ENCODE measurements at places on chromosomes 6 and 20. TPM values are rescaled to one million over a fixed set of nuclear protein-coding genes. Genes with fewer than 3 reads are reported as not detected.
A peak's percentile ranks its signal among the peaks of the same experiment; 100 is the strongest.

- peak; percentile 92 for DNase-seq
These were observed at the start of gene GPR6 for GRCh38 chr6:109978174-109979032. TSS of gene GPR6 (plus strand) at chr6:109978311. CDS start at chr6:109979113, 802 bp downstream.

CD24 gene
- 3.3 TPM for total RNA-seq

EBF4 gene
- total RNA-seq = under 0.01 TPM

FAM209B gene
- total RNA-seq = not detected

DNA sequence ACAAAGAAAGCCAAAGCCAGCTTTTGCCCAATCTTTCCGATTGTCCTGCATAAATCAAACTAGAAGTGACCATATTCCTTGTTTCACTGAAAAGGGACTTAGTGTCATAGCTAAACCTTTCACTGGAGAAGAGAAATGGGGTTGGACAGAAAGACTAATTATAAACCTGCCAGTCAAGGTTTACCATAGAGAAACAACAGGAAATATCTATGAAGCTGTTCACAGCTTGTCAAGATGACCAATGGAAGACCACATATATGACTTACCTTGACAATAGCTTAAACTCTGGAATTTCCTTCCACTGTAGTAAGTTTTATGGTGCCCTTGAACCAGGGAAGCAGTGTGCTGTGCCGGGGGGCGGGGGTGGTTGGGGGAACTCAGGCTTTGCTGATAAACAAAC, 107.7 kb upstream of the PHACTR1 start:
- DNase-seq = no peak

GRCh38 chr20:21104466-21104761, 1.7 kb downstream of the LINC00237 start:
- DNase-seq = no peak

DNA sequence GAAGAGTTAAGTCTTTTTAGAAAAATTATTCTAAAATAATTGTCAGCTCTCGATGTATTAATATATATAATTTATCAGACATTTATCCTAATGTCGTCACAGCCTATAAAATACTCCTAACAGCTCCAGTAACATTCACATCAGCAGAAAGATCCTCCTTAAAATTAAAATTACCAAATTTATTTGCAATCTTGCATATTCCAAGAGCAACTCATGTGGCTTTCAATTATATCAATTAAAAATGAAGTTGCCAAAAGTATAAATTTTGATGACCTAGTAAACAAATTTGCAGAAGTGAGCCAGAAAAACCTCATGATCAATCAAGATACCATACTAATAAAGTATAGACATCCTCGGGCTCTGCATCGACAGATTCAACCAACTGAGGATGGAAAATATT, 60.2 kb downstream of the IL20RA start:
- no peak for DNase-seq

DNA sequence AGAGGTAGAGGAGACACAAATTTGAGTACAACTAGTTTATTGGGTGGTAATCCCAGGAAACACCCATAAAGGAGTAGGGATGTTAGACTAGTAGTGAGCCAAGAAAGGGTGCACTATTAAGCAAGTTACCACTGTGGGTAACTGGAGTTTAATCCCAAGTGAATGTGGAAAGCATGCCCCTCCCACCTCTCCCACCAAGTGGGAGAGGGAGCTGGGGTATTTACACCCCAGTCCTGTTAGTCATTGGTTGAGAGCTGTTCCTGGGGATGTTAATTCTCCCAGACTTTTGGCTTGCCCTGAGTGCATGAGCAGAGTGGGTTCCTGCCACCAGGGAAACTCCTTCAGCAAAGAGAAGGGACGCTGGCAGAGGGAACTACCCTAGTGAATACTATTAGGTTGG, 49.2 kb upstream of the ZFP64 start:
- DNase-seq = no peak

LY6G6C gene
- not detected for total RNA-seq

PHF20 gene
- 39.1 TPM for total RNA-seq

DNA sequence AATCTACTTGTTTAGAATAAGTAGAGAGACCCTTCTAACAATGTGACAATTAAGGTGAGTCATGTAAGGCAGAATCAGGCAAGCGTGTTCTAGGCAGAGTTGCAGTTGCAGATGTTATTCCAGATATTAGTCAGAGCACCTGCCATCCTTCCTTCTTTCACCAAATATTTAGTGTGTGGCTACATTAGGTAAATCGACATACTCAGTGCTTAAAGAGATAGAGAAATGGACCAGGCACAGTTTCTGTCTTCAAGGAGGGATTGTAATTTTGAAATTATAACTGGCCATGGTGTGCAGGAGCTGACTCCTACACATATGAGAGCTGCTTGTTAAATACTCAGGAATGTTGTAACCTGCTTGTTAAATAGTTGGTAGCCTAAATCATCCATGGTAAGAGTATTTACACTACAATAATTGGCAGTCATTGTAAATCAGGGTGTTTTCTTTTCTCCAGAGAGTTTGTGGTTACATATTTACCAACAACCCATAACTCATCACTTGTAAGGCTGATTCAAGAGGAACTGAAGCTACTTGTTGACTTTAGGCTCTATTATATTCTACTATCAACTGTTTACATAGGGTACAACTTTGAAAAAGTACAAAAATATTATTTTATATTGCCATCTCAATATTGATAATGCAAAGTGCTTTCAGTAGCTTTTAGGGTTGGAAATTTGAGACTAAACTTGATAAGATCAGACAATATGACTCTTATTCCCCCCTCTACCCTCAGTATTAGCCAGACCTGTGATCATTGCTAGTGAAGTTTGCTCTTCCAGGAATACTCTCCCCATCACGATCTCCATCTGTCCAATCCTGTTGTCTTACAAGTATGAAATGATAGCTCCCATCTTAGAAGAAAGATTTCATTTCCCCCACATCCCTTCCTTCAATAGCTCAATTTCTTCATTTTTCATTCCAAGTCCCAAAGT, 607.1 kb downstream of the COL12A1 start:
- peak; percentile 41 for DNase-seq

MUC21 gene
- total RNA-seq = not detected

UNC5CL gene
- under 0.01 TPM for total RNA-seq

MPIG6B gene
- total RNA-seq = not detected

GRCh38 chr6:118451839-118452238, 96.3 kb upstream of the PLN start:
- DNase-seq = no peak

ZNF831 gene
- total RNA-seq = not detected

GRCh38 chr6:4313044-4313686, 177.8 kb upstream of the ECI2 start:
- peak; percentile 64 for DNase-seq

WFDC10B gene
- total RNA-seq = not detected

- DNase-seq = no peak
These were observed 3.0 kb downstream of the DDO start for GRCh38 chr6:110412360-110412759.

DNA sequence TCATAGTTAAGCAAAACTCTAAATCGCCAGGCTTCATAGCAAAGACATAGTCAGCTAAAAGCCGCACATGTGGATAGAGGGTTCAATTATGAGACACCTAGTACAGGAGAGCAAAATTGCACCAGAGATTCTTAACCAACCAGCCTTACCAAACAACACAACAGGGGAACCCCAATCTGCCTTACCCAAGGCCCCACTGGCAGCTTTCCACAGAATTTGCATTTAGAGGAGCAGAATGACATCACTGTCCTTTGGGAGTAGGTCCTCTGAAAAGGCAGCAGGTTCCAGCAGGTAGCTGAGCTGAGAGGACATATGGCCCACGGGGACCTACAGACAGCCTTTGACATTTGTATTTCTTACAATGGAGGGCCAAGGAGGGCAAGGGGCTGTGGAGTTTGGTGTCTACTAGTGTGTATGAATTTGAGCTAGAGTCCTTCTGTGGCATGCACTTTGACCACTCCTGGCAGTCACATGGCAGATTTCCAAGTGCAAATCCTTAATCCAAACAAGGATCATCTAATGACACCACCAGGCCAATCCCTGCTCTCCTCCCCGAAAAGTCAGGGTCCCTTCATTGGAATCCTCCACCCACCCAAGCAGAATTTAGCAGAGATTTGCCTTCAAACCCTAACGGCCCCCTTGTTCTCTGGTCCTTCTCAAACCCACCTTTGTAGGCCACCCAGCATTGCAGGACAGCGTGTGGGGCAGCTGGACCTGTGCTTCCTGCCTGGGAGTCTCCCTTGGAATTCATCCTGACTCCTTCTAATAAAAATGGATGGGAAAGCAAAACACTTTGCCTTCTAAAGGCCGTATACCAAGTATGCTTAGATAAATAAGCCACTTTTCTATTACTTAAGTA, 171.2 kb upstream of the SUPT3H start:
- no peak for DNase-seq

All from osteoblast (primary cell).